ENCODE measurements at places on chromosomes 11 and 22. TPM values are rescaled to one million over a fixed set of nuclear protein-coding genes. Genes with fewer than 3 reads are reported as not detected.

DNA sequence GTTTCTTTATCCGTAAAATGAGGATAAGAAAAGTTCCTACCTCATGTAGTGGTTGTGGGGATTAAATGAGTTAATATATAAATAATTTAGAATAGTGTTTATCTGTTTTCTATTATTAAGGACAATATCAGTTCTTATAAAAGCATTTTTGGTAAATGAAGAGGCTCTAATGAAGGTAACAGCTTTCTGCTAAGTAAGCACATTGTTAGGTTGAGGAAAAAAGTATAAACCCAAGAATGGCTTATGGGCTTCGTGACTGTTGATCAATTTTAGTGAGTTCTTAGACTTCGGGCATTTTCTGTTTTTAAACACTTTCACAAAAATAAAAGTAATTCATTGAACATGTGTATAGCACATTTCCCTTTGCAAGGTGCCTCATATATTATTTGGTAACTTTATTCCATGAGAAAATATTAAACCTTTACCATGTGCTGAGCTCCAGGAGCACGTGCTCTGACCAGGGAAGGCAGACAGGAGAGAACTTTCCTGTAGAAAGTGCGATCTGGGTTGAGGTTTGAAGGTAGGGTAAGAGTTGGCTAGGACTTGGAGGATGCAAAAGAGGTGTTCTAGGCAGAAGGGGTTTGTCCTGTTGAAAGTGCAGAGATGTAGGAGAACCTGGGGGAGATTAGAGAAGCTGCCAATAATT lies 11.3 kb upstream of the OR9Q2 start:
- DNase-seq = no peak

CST6 gene
- not detected for total RNA-seq

GRCh38 chr22:42732081-42732480 lies 11.4 kb upstream of the A4GALT start:
- no peak for DNase-seq

DNA sequence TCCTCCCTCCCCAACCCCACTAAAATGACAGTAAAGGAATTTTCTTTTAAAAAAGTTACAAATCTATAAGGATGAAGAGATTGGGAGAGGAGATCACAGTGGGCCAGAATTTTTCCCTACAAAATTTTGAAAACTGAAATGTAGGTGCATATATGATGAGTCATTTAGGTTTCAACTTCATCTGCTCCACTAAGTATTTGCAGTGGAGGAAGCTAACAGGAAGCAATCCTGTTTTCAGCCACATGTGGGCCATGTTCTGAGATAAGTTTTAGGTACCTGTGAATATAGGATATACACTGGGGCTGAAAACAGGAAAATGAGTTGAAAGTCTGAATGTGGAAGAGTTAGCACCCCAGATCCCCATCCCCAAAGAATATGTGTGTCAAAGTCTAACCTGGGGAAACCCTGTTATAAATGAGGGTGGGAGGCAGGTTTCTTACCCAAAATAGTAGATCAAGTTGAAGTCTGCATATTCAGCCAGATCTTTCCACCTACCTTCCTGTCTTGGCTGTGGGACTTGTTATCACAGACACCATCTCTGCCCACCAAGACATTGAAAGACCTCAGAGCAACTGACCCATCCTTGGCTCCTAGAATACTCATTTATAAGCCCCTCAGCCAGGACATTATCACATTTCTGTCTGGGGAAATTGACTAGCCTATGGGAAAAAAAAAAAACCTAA lies 87.3 kb downstream of the PACS1 start:
- no peak for DNase-seq

PNPLA3 gene
- not detected for total RNA-seq

KCNJ1 gene
- not detected for total RNA-seq

Data from left ventricle myocardium inferior (tissue), 1 donor.